Stimulated activated CD4-positive, alpha-beta T cell treated with anti-CD3 and anti-CD28 coated beads, TNF-alpha, amount 100 ng/mL, for 24 hours (primary cell): ENCODE measurements at places on chromosomes 1 and 21.

GRCh38 chr1:206909161-206909882 lies 12.1 kb downstream of the IL24 start:
- no peak for DNase-seq

DNA sequence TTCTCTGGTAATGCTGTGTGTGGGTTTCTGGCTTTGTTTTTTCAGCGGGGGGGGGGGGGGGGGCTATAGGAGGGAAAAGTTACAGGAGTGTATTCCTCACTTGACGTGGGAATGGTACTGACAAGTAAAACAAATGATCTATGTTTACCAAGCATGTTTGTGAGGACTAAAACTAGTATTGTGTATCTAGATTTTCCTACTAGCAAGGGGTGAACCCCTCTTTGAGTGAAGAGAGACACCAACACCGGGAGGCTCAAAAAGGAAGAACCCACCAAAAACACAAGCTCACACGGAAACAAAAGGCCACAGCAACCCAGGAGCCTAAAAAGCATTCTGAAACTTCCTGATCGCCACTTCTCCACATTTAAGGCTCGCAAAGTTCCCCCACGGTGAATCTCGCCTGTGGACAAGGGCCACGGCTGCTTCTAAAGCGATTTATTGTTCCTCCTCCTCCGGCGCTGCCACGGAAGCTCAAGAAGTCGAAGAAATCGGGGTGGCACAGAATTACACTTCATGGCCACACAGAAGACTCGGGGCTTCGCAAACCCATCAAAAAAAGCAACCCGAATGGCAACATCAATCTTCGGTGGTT lies 703 bp downstream of the PUM1 start:
- no peak for DNase-seq

DNA sequence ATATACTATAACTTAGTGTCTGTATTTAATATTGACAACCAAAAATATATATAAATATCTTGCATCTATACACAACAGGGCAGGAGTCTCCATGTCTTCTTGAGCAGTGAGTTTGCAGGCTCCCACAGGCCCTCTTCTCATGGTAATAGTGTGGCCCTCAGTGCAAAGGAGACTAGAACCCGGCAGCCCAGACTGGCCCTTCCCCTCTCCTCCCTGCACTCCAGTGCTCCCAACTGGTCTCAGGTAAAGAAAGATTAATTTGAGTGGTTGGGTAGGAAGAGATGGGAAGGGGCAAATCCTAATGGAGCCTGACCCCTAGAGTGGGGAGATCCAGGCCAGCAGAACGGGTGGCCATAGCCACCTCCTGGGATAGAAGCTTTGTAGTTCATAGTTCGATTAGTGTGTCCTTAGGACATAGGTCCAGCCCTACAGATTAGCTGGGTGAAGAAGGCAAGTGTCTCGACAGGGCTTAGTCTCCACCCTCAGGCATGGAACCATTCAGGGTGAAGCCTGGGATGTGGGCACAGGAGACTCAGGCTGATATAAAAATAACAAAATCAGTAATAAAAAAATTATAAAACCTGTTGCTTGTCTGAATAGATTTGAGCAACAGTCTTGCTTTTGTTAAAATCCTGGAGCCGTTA lies 32.3 kb downstream of the SLC2A1 start:
- DNase-seq, result no peak

DNA sequence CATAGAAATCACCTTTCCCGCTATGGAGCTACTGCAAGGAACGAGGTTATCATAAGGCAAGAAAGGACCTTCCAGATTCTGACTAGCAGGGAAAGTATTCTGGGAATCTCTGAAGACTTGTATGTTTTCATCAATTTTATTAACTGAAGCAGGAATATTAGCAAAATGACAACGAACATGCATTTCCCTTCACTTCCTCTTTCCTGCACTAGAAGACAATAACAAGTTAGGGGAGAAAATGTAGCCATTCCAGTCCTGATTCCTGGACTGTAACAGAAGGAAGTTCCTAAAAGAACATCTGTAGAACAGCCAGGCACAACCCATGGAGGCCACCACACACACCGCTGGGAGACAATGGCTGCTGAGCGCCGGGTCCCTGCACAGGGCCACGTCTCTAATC lies 106.8 kb downstream of the RAVER2 start:
- DNase-seq, result no peak

GRCh38 chr21:14520535-14520934 lies 25.6 kb downstream of the SAMSN1 start:
- DNase-seq, result no peak
